ENCODE measurements at places on chromosomes 5 and 9.

DNA sequence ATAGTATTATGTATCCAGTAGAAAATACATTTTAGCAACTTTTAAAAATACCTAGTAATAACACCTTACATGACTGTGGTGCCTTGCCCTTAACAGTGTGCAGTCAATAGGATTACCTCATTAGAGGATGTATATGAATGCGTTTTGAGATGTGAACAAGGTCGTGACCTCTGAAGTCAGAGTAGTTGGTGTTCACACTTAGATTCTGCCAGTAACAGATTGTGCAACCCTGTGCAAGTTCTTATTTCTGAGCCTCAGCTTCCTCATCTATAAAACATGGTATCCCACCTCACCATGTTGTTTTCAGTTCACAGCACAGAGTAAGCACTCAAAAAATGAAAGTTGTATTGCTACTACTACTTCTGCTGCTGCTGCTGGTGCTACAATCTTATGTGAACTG, 347.3 kb downstream of the KDM4C start:
- DNase-seq: no peak

- no peak for DNase-seq
Observed at GRCh38 chr5:5467737-5468136, 45.3 kb downstream of the ICE1 start.

- no peak for DNase-seq
Observed at GRCh38 chr5:93886917-93887361, 145.5 kb upstream of the POU5F2 start.

DNA sequence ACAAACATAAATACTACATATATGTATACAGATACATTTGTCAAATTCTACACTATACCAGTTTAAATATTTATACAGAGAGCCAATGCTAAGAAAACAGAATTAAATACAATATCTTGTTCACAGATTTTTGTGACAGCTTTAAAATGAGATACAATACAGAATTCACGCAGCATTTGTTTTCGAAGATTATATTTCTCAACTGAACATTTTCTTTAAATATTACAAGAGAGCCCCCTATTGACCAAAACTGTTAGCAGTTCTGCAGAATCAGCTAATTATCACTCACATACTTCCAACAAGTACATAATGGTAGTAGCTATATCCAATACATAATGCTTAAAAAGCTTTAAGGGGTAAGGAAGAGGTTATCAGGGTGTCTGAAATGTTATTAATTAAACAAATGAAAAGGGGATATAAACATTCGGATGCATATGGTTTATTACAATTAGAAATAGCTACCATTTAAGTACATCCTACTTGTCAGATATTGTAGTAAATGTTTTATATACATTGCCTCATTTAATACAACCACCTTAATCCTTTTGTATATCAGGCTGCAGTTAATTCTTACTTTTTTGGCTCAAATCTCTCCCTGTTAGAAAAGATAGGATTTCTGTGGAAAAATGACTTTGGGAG, 31.7 kb downstream of the ZDHHC21 start:
- no peak for DNase-seq

DNA sequence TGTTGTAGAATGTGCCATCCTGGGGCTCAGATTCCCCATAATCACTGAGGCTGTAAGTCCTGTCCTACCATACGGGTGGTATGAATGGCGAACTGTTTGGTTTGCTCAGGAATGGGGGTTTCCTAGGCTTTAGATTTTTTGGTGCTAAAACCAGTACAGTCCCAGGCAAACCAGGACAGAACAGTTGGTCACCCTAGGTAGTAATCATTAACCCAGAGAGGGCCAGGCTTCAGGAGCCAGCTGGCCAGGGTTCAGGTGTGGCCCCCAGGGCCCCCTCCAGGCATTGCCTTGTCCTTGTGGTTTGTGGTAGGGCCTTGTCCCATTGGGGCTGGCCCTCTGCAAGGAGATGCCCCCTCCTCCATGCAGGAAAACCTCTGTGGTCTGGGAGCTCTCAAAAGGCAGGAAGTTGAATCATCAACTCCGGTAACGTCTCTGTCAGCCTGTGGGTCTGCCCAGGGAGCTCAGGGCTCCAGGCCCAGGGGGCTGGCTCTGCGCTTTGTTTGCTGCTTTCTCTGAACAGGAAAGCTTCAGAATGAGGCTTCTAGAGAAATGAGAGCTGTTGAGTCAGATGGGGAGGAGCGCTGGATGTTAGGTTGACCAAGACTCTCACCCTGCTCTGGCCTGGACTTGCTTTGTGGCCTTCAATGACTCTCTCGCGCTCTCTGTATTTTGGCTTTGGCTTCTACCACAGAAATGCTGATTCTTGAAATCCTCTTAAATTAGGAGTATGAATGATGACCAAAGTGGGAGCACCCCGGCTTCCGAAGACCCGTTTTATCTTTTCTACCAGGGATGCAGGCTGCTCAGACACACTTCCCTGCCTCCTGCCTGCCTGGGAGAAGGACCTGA, 22.2 kb upstream of the JADE2 start:
- DNase-seq: peak; percentile 57

DNA sequence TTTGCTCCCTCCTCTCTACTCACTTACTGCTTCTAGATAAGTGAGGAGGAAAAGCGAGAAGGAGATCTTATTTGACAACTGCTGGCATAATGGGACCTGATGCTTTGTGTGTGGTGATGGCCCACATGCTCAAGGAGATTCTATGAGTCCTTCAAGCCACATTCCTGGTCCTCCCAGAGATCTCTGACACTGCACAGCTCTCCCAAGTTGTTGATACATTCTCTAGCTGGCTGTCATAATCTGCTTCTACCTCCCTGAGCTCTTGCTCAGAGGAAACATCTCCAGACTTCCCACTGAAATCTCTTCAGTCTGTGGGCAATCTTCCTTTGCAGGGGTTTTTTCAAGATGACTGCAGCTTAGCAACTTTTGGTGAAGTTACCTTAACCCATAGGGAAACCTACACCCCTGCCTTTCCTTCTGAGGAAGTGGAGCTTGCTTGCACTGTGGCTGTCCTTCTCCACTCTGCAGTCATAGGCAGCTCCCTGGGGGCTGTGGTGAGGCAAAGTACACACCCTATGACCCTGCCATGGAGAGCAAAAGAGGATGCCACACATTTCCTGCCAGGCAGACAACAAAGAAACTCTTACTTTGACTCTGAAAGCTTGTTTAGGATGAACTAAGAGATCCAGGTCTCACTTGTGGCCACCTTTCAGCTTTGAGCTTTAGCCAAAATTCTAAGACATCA, 163.8 kb downstream of the TMEM38B start:
- DNase-seq: no peak

- DNase-seq: no peak
Observed at GRCh38 chr9:9949978-9950377, 662.8 kb downstream of the PTPRD start.

DNA sequence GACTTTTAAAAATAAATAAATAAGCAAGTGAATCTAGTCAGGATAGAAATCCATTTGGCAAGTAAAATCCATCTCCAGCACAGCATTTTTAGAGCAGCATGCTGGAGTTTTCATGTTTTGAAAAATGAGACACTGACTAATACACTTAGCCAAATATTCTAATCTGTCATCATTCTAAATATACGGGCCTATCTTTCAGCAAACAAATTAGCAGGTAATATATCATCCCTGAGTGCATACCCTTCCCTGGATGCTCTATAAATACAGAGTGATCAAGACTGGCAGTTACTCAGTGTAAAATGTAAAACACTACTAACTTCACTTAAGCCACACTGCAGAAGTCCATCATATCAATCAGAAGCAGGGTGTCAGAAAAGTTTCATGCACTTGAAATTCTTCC, 58.4 kb downstream of the MLLT3 start:
- no peak for DNase-seq

- DNase-seq: peak; percentile 77
Observed at GRCh38 chr9:131734165-131734610, 5.7 kb downstream of the RAPGEF1 start.

GRCh38 chr5:71633255-71634155, 46.4 kb downstream of the MCCC2 start:
- DNase-seq: no peak

GRCh38 chr5:166860426-166860825, 1431.0 kb upstream of the WWC1 start:
- DNase-seq: no peak

- DNase-seq: no peak
Observed at GRCh38 chr5:137619191-137619870, 116.6 kb downstream of the KLHL3 start.

- DNase-seq: no peak
Observed at GRCh38 chr5:79285285-79285684, 49.4 kb downstream of the JMY start.

DNA sequence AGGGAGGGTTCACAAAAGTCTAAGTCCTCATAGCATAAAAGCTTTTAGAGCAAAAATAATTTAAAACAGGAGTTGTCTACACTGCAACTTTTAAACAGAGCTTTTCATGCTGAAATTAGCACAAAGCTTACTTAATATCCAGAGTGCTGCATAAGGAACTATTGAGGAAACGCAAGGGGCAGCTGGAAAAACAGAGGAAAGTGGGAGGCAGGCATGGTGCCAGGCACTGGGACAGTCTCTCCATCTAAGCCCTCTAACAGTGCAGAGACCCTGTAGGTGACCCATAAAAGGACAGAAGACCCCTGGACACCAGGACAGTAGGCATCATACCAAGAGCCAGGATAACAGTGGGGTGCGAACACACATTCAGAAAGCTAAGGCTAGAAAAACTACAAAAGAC, 49.3 kb downstream of the ADAMTS12 start:
- no peak for DNase-seq

GRCh38 chr9:135908093-135908753, 877 bp upstream of the CAMSAP1 start:
- no peak for DNase-seq

GRCh38 chr9:4116071-4116581, 183.7 kb downstream of the GLIS3 start:
- DNase-seq: no peak

DNA sequence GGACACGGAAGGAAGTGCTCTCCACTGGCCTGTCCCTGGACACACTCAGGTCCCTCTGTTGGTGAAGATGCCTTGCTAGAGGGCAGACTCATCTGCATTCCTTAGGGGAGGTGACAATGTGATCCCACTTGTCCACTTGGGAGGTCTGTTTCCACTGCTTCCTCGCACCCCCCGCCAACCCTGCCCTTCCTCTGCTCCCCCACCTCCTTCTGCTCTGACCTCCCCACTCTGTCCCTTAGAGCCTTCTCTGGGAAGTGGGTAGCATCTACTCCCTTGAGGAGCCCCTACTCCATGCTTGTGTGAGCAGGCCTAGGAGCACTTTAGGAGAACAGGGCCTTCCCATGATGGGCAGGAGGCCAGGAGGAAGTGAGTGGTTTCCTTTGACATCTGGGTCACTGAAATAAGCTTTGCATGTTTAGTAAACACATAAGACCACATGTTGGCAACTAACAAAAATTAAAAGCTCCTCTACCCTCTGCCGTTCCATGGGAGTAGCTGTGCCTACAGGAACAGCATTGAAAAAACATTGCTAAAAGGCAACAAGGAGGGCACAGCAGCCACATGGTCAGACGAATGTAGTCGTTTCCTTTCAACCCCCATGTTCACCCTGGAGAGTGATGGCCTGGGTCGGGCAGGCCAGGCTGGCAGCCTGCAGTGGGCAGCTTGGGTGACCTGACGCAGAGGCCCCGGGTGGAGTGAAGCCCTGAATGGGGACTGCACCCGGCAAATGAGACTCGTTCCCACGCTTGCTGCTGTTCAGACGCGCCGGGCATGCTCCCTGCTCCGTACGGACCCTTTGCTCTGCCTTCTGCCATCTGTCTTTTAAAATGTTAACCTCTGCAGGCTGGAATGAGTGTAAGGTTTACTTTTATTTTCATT, 634.0 kb downstream of the IRX1 start:
- no peak for DNase-seq

DNA sequence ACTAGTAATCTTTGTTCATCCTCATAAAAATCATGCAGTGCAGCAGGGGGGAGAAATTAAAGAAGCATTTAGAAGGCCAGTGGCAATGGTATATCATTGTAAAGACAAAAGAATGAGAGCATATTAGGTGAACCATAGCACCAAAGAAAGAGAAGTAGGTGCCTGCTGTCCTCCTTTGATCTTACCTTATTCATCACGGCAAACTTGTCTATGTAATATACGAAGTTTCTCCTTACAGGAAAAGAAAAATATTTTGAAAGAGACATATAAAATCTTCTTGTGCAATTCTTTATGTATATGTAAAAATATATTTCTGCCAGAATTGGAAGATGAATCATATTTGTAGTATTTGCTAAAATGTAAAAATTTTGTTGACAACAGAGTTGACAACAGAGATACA, 411.3 kb upstream of the ARRDC3 start:
- no peak for DNase-seq

GRCh38 chr5:84343171-84343570, 41.5 kb downstream of the EDIL3 start:
- no peak for DNase-seq

DNA sequence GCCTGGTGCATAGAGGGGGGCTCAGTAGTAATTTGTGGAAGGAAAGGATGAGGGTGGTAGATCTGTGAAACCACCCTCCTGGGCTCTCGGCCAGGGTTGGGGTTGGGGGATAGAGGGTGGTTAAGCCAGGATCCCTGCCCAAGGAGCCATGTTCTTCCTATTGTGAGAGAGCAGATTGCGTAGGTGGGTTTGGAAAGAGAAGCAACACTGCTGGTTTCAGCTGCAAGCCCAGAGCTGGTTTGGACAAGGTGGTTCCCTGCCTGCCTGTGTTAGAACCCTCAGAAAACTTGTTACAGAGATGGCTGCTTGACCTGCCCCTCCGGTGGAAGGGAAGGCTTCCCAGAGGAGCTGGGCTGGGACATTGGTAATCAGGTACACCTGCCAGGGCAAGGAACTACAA, 131.2 kb upstream of the HAND1 start:
- DNase-seq: no peak

- DNase-seq: no peak
Observed at GRCh38 chr5:149632311-149633251, 51.3 kb downstream of the ARHGEF37 start.

- no peak for DNase-seq
Observed at GRCh38 chr9:9846557-9846956, 766.2 kb downstream of the PTPRD start.

- no peak for DNase-seq
Observed at GRCh38 chr5:111929867-111930266, 172.9 kb upstream of the NREP start.

- no peak for DNase-seq
Observed at GRCh38 chr5:68544091-68544647, 328.6 kb downstream of the PIK3R1 start.

- no peak for DNase-seq
Observed at GRCh38 chr5:121264605-121265004, 587.1 kb upstream of the FTMT start.

- no peak for DNase-seq
Observed at GRCh38 chr5:180673371-180674089, 24.1 kb upstream of the FLT4 start.

GRCh38 chr9:129311643-129312042, 133.6 kb upstream of the IER5L start:
- no peak for DNase-seq

Measured in CD4-positive, alpha-beta T cell treated with Interleukin-12 subunit alpha and Interleukin-12 subunit beta, for 1 hour (primary cell).